ENCODE measurements at places on chromosomes 2 and 18. TPM values are rescaled to one million over a fixed set of nuclear protein-coding genes. Genes with fewer than 3 reads are reported as not detected.
A peak's percentile ranks its signal among the peaks of the same experiment; 100 is the strongest.

The NDUFAF7 gene
- total RNA-seq = 13.4 TPM

The GAREM1 gene
- not detected for total RNA-seq

The SOCS6 gene
- total RNA-seq = 2.5 TPM

The C2orf78 gene
- not detected for total RNA-seq

The OR6B2 gene
- not detected for total RNA-seq

The CDH20 gene
- total RNA-seq = 0.09 TPM

The VWA3B gene
- not detected for total RNA-seq

The MC2R gene
- not detected for total RNA-seq

The RAPGEF4 gene
- total RNA-seq = not detected

The ZNF519 gene
- 9.8 TPM for total RNA-seq

DNA sequence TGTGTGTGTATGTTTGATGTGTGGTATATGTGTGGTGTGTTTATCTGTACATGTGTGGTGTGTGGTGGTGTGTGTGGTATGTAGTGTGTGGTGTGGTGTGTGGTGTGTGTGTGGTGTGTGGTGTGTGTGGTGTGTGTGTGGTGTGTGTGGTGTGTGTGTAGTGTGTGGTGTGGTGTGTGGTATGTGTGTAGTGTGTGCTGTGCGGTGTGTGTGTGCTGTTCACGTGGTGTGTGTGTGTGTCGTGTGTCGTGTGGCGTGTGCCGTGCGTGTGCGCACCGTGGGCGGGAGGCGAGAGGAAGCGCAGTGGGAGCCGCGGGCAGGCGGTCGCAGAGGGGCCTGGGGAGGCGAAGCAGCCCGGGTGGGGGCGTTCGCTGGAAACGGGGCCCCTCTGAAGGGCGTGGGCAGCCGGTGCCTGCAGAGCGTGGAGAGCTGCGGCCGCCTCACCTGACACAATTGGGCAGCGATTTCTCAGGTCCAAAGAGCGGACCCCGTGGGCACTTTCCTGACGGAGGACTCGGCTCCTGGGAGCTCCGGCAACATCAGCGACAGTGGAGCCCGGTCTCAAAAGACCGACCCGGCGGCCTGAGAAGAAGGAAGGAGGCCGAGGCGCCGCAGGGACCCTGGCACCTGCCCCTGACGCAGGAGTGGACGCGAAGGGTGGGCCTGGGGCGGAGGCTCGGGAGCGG lies 741.1 kb upstream of the SALL3 start:
- H3K4me1 ChIP-seq = no peaks in the 10 kb centered on the region
- DNase-seq = no peak
- no peaks in the 10 kb centered on the region for H3K27me3 ChIP-seq
- no peaks in the 10 kb centered on the region for H3K36me3 ChIP-seq
- no peak overlapping the region for H3K4me3 ChIP-seq

DNA sequence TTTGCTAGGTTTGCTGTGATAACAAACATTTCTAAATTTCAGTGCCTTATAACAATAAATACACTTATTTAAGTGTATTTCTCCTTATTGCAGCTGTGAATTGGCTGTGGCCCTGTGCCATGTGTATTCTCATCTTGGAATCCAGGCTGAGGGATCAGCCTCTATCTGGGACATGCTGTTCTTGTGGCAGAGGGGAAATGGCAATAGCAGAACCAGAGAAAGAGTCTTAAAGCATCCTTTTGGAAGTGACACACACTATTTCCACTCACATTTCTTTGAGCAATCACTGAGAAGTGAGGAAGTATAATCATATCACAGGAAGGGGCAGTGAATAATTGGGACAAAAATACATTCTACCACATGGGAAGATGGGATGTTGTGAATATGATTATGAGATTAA lies 66.2 kb upstream of the PROKR1 start:
- H3K4me3 ChIP-seq = no peak overlapping the region
- DNase-seq = no peak
- H3K4me1 ChIP-seq = no peaks in the 10 kb centered on the region
- H3K36me3 ChIP-seq = no peaks in the 10 kb centered on the region
- H3K27me3 ChIP-seq = no peaks in the 10 kb centered on the region

GRCh38 chr2:126766295-126766968 lies 110.5 kb downstream of the GYPC start:
- no peaks in the 10 kb centered on the region for H3K36me3 ChIP-seq
- DNase-seq = no peak
- no peak overlapping the region for H3K4me3 ChIP-seq
- no peaks in the 10 kb centered on the region for H3K27me3 ChIP-seq
- no peak overlapping the region for H3K27ac ChIP-seq

- no peaks in the 10 kb centered on the region for H3K27me3 ChIP-seq
- H3K36me3 ChIP-seq = no peaks in the 10 kb centered on the region
- H3K27ac ChIP-seq = no peak overlapping the region
- no peak overlapping the region for H3K4me3 ChIP-seq
- DNase-seq = no peak
Observed at GRCh38 chr2:38499548-38500282, 103.0 kb downstream of the HNRNPLL start.

GRCh38 chr2:219057709-219058540 lies 2.8 kb downstream of the IHH start:
- no peaks in the 10 kb centered on the region for H3K36me3 ChIP-seq
- no peak overlapping the region for H3K27ac ChIP-seq
- peak; percentile 74 for DNase-seq
- H3K27me3 ChIP-seq = peaks cover 55% of the 10 kb centered on the region

- peaks cover 55% of the 10 kb centered on the region for H3K36me3 ChIP-seq
- H3K27ac ChIP-seq = no peak overlapping the region
- no peak overlapping the region for H3K4me3 ChIP-seq
- no peak for DNase-seq
- no peaks in the 10 kb centered on the region for H3K27me3 ChIP-seq
Observed at GRCh38 chr2:232839411-232840079, 30.5 kb upstream of the SNORC start.

GRCh38 chr2:229868794-229869193 lies 53.0 kb downstream of the TRIP12 start:
- DNase-seq = no peak
- peaks cover 20% of the 10 kb centered on the region for H3K36me3 ChIP-seq
- no peaks in the 10 kb centered on the region for H3K27me3 ChIP-seq
- H3K27ac ChIP-seq = no peak overlapping the region

DNA sequence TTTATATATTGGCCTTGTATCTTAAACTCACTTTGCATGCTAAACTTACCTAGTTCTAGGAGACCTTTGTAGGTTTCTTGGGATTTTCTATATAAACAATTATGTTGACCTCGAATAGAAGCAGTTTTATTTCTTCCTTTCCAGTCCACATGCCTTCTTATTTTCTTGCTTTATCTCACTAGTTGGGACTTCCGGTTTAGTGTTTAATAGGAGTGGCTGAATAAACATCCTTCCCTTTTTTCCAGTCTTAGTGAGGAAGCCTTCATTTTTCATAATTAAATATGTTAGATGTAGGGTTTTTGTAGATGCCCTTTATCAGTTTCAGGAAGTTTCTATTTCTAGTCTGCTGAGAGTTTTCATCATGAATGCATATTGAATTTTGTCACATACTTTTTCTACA lies 347.3 kb upstream of the HNRNPA3 start:
- no peak overlapping the region for H3K4me3 ChIP-seq
- no peaks in the 10 kb centered on the region for H3K4me1 ChIP-seq
- H3K27me3 ChIP-seq = no peaks in the 10 kb centered on the region
- no peak overlapping the region for H3K27ac ChIP-seq
- no peaks in the 10 kb centered on the region for H3K36me3 ChIP-seq
- no peak for DNase-seq

DNA sequence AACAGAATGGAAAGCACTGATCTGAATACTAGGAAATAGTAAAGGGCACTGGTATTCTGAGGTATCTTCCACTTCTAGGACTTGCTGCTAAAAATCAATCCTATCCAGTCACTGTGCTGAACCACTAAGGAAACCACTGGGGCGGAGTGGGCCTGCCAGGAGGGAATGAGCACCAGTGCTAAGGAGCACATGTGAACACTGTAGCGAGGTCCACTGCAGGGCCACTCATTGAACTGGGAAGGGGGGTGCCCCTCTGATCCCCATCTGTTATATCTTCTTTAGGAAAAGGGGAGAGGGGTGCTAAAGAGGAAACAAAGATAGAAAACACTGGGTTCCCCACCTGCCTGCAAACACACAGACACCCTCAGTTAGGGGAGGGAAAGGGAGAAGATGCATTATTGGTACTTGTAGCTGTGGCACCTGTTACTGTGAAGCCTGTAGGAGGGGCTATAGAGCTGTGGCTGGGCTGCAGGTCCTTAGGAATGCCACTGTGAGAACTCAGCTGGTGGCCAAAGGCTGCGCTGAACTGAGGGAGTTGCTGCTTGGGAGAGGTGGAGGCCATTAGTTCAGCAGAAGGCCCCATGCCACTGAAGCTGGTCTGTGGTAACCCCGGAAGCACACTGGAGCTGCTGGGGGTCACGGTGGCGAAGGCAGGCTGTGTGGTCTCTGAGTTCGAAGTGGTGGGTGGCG lies 81.8 kb downstream of the INO80D start:
- H3K27ac ChIP-seq = no peak overlapping the region
- no peaks in the 10 kb centered on the region for H3K27me3 ChIP-seq
- no peaks in the 10 kb centered on the region for H3K4me1 ChIP-seq
- H3K4me3 ChIP-seq = no peak overlapping the region
- DNase-seq = no peak
- peaks cover 54% of the 10 kb centered on the region for H3K36me3 ChIP-seq

DNA sequence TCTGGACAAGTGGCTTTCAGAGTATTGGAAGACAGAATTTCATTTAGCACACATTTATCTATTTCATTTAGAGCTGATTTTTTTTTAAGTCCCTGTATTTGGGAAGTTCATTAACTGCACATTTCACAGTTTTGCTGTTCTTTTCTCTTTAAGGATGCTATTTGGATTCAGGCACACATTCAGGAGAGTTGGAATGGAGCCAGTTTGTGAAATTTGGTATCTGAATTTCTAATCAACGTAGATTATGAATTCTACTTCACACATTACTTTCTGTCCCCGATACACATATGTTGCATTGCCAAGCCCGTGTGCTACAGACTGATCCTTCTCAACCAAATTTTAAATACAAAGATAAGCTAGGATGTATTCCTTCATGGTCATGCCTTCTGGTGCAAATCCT lies 503.9 kb downstream of the IRS1 start:
- H3K27me3 ChIP-seq = no peaks in the 10 kb centered on the region
- H3K27ac ChIP-seq = no peak overlapping the region
- H3K36me3 ChIP-seq = no peaks in the 10 kb centered on the region
- no peak overlapping the region for H3K4me3 ChIP-seq
- no peaks in the 10 kb centered on the region for H3K4me1 ChIP-seq

- H3K27ac ChIP-seq = peak overlapping the region; percentile 38
- peak; percentile 67 for DNase-seq
- no peaks in the 10 kb centered on the region for H3K36me3 ChIP-seq
- peaks cover 54% of the 10 kb centered on the region for H3K4me1 ChIP-seq
Observed at GRCh38 chr2:43210467-43211303, 15.7 kb downstream of the ZFP36L2 start.

DNA sequence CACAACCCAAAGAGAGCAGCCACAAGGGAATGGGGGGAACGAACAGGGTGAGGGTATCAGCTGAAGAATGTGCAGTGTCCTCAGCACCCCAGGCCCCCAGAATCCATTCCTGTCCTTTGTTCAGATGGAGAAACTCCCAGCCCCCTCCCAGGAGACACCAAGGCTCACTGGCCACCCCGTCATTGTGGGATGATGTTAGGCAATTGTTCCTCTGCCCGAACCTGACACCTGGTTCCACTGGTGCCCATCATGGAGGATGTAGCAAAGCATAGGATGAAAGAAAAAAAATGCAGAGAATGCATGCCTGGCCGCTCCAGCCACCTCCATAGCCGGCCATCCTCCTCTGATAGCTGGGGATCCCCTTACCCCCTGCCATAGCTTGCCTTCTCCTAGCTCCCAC lies 197.3 kb upstream of the TWIST2 start:
- no peaks in the 10 kb centered on the region for H3K36me3 ChIP-seq
- no peaks in the 10 kb centered on the region for H3K27me3 ChIP-seq
- no peak for DNase-seq
- no peak overlapping the region for H3K4me3 ChIP-seq
- no peak overlapping the region for H3K27ac ChIP-seq

DNA sequence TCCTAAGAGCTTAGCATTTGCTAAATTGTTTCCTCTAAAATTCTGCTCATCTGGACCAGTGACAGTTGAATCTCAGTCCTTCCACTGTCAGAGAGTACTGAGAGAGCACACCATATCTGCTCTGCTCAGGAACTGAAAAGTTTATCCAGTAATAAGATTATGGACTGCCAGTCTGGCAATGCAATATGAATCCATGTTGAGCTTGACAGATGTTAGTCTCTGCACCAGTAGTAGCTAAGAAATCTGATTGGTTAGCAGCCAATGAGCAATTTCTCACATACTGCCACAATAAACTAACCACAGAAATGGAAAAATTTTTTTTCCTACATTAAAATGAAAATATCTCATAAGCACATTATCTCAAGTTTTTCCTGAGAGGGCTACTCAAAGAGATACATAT lies 2.3 kb downstream of the PRKD3 start:
- H3K36me3 ChIP-seq = no peaks in the 10 kb centered on the region
- no peak overlapping the region for H3K27ac ChIP-seq
- peaks cover 3% of the 10 kb centered on the region for H3K27me3 ChIP-seq
- peaks cover 20% of the 10 kb centered on the region for H3K4me1 ChIP-seq

DNA sequence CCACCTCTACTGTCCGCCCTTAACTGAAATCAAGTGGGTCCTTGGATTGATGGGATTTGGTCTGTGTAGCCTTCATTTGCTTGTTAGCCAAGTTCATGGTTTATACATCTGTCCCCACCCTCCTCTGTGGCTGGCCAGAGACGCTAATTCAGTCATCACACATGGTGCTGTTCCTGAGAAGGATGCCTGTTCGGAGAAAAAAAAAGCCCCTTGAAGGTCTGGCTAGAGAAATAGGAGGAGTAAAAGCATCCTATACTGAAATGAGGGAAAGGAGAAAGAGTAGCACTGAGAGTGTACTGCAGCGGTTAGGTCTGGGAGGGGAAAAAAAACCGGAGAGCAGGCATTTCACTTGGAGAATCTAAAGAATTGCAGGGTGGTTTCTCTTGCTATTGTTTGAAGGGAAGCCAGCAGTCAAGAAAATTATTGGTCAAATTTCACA lies 180.6 kb upstream of the EPAS1 start:
- no peaks in the 10 kb centered on the region for H3K27me3 ChIP-seq
- no peaks in the 10 kb centered on the region for H3K36me3 ChIP-seq
- no peak overlapping the region for H3K27ac ChIP-seq
- no peak for DNase-seq
- no peak overlapping the region for H3K4me3 ChIP-seq
- H3K4me1 ChIP-seq = no peaks in the 10 kb centered on the region

GRCh38 chr2:1223791-1224190 lies 189.5 kb upstream of the TPO start:
- no peaks in the 10 kb centered on the region for H3K27me3 ChIP-seq
- H3K36me3 ChIP-seq = no peaks in the 10 kb centered on the region
- DNase-seq = no peak
- H3K27ac ChIP-seq = no peak overlapping the region

Data from natural killer cell (primary cell).